Neural progenitor cell (in vitro differentiated cells): ENCODE measurements at places on chromosomes 5 and 9.

DNA sequence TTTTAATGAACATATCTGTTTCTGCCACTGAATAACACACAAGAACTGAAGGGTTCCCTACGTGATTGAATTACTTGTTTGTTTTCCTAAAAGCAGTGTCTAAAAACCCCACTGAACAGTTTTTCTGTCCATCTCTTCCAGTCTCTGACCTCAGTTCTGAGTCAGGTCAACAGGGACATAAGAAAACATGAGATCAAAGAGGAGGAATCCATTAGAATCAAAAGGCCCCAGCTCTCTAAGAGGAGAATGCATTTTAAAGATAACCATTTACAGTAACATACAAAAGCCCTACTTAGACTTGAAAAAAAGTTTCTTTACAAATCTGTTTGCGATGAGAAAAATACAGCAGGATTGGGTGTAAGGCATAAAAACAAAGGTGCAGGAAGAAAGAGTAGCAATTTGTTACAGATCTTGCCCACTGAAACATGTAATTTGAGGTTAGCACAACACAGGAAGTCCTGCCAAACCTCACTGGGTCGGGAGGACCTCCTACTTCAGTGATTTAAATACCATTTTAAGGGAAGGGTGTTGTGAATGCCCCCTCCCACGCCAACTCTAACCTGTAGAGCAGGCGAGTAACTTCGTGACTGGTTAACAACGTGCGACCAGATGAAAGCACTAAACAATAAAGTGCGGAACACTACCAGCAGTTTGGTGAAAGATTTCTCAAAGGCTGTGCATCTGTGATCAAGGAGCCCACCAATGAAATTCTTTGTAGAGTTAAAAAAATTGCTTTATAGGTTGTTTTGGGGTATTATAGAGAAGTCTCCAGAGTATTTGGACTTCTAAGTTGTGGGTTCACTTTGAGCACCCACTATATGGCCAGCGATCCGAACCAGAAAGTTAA lies 1.3 kb downstream of the QSOX2 start:
- no peak for DNase-seq

GRCh38 chr5:353612-354580 lies 32.4 kb downstream of the AHRR start:
- no peak for DNase-seq

- DNase-seq, result no peak
Observed at GRCh38 chr9:98811051-98811650, 3.7 kb downstream of the GALNT12 start.

GRCh38 chr5:142053426-142054151 lies 40.8 kb upstream of the GNPDA1 start:
- DNase-seq, result no peak

DNA sequence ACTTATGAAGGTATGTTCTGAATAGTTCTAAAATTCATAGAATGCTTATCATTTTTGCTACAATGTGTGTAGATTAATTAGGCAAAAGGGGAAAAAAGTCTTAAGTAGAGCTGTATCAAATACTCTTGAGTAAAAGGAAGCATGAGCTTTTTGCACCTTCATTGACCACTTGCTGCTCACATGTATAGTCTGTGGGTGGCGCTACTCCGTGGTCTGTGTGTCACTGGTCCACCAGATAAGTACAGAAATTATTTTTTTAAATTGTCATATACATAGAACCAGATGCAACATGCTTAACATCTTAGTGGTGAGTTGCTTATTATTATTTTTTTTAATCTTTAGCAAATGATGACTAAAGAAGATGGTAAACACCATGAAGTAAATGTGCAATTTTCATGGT lies 130.2 kb downstream of the MAN2A1 start:
- no peak for DNase-seq

DNA sequence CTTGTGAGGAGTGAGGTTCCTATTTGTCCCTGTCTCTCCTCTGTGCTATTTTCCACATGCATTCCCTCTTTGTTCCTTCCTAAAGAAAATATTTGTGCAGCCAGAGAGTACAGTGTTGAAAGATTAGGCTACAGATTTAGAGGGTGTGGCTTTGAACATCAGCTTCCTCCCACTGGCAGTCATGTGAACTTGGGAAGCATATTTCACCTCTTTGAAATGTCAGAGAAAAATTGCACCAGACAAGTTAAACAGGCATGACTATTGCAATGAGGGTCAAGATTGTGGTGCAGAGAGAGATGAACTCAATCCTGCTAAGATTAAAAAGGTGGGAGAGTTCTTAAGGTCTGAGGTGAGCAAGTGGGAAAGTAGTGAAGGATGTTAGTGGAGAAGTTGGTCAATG lies 641.0 kb downstream of the DNAH5 start:
- no peak for DNase-seq

DNA sequence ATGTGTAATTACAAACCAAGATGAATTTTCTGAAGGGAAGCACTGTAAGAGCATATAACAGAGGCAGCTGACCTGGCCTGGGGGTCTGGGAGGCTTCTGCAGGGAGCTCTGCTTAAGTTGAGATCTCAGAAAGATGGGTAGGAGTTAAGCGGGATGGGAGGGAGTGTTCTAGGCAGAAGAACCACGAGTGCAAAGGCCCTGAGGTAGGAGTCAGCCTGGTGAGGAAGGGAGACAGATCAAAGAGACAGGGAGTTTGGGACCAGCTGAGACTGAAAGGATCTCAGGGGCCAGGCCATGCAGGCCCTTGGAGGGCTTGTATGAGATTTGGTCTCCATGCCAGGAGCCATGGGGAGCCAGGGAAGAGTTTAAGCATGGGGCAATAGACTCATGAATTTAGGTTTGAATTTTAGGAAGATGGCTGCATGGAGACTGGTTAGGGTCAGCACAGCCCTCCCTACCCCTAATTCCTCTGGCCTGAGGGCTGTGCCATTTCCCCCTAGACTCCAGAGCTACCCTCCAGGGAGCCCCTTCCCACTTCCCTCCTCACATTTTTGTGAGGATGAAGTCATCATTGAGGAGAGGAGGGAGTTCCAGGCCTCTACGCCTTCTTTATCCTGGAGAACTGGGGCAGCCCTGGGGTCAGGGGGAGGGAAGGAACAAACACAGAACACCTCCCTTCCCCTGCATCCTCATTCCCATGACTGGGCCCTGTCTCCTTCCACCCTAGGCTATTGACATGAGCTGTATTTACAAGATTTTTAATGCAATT lies 4.8 kb upstream of the ARAP3 start:
- DNase-seq, result peak; percentile 13

DNA sequence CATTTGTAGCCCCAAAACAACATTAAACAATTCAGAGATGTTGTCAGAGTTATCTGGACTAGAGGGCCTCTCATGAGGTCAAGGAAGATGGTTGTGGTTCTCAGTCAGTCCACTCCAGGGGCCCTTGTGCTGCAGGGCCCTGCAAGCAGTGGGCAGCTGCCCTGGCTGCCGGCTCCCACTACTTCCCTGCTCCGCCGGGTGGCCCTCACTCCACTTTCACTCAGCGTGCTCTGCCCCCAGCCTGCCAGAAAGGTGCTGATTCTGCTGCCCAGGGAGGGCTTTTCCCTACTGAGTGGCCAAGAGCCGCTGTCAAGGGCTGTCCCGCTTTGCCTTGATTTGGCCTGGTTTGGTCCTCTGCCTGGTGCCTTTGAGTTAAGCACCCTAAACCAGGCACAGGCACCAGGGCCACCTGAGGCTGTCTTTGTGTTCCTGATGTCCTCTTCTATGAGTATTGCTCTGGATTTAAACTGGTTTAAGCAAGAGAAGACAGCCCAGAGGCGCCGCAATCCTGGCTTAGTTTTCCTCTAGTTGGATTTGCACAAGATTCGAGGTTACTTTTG lies 117.2 kb downstream of the GADD45G start:
- DNase-seq, result no peak

GRCh38 chr9:32394381-32395049 lies 10.1 kb downstream of the ACO1 start:
- DNase-seq, result no peak

GRCh38 chr5:16707168-16707868 lies 90.5 kb upstream of the RETREG1 start:
- DNase-seq, result no peak

- no peak for DNase-seq
Observed at GRCh38 chr5:178267876-178268275, 35.3 kb upstream of the PHYKPL start.

DNA sequence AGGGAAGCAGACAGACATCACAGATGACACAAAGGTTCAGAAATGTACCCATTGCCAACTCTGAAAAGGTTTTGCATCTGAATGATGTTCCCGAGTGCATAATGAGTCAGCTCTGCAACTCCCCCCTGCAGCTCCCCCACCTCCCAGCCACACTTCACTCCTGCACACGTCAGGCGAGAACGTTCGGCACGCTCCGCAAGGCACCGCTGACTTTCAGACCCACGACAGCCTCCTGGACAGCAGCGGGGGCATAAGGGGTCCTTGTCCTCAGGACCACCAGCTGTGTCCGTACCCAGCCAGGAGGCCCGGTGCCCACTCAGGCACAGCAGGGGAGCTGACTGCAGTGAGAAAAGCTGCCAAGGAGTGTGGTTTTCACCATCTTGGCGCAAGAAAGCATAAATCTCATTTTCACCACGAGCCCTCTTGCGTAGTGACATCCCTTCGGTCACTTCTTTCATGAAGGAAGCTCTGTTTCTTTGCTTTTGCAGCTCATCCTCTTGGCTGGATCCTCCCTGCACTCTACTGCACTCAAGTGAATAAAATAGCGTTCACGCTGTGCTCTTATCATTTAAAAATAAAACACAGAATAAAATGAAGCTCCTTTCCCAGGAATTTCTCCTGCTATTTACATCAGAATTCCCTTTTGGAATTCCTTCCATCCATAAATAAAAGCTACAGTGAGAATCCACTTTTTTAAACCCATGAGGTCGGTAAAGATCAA lies 9.9 kb downstream of the GFPT2 start:
- peak; percentile 33 for DNase-seq

GRCh38 chr9:98410185-98410697 lies 154.8 kb upstream of the TBC1D2 start:
- peak; percentile 66 for DNase-seq

DNA sequence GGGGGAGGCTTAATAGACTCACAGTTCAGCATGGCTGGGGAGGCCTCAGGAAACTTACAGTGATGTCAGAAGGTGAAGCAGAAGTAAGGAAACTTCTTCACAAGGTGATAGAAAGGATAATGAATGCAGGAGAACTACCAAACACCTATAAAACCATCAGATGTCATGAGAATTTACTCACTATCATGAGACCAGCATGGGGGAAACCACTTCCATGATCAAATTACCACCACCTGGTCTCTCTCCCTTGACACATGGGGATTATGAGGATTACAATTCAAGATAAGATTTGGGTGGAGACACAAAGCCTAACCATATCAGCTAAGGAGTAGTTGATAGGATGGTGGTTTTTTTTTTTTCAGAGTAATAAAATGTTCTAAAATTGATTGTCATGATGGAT lies 201.8 kb downstream of the CDH12 start:
- no peak for DNase-seq

GRCh38 chr9:90034071-90034470 lies 429.3 kb downstream of the GADD45G start:
- no peak for DNase-seq

DNA sequence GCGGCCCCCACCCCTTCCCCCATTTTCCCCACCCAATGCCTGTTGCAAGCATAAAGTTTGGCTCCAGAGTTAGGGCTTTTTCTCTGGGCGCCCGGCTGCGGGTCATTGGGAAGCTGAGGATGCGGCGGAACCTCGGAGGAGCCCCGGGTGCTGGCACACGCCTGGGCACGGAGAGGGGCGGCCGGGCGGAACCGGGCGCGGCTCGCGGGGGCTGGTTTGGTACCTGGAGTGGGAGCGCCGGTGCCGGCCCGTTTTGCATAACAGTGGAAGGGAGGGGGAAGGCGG lies 1.2 kb downstream of the PPARGC1B start:
- no peak for DNase-seq

- DNase-seq, result no peak
Observed at GRCh38 chr5:122400341-122400740, 88.3 kb downstream of the SNCAIP start.

DNA sequence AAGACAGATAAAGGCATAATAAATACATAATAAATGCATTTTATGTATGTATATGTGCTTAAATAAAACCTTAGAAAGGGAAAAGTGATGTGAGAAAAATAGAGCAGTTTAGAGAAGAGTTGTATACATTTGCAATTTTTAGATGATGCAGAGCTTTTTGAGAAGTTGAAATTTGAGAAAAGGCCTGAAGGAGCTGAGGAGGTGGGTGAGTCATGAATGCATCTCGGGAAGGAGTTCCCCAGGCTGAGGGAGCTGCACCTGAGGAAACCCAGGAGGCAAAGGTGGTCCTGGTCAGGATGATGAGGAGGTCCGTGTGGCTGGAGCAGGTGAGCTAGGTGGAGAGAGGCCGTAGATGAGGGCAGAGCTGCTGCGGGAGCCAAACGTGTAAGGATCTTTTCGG lies 17.4 kb upstream of the CD180 start:
- no peak for DNase-seq

- no peak for DNase-seq
Observed at GRCh38 chr5:76406673-76407072, 3.6 kb downstream of the IQGAP2 start.

DNA sequence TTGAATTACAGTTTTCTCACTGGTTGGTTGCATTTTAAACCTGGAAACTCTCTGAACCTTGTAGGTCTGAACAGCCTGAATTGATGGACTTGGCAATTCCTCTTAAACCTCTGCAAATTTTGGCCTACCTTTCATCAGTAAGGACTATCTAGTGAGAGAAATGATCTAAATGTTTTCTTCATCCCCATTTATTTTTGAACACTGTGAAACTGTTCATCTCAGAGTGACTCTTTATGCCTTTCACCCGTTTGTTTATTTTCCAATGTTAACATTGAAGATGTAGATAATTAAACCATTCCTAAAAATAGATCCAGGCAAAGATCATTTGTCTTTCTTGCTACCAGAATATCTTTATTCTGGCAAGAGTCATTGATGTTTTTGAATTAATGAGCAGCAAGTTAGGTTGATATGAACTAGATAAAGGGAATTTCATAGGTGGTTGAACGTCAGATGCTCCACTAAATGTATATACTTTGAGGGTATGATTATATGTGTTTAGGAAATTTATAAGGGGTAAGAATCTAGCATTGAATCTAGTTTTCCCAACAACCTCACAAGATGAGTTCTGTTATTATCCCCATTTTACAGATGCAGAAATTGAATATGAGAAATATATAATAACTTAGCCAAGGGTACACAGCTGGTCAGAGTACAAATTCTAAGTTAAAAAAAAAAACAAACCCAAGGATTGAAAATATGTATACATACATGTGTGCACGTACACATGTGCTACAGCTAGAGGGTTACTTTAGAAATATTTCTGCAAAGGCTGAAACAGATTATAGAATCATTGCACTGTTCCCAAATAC lies 3.4 kb downstream of the CPEB4 start:
- DNase-seq, result no peak
